Cardiac muscle cell (in vitro differentiated cells and primary cell): ENCODE measurements at places on chromosomes 2 and 18.

DNA sequence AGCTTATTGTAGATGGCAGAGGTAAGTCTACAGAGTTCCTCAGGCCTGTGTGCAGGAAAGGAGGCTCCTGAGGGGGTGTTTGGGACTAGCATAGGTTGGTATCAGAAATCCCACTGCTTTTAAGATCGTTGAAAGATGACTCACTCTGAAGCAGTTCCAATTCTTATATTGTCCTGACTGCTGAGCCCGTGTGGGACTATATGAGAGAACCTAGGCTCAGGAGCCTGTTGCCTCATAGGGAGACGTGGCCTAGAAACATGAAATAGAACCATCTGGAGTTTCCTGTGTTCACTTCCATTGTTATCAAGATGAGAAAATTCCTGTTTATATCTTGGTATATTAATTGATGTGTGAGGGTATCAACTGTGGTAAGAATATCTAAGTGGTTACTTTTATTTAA, 5.7 kb downstream of the CCT7 start:
- DNase-seq = no peak

- no peak for DNase-seq
Measured at GRCh38 chr2:181858600-181858999, 32.9 kb upstream of the ITPRID2 start.

DNA sequence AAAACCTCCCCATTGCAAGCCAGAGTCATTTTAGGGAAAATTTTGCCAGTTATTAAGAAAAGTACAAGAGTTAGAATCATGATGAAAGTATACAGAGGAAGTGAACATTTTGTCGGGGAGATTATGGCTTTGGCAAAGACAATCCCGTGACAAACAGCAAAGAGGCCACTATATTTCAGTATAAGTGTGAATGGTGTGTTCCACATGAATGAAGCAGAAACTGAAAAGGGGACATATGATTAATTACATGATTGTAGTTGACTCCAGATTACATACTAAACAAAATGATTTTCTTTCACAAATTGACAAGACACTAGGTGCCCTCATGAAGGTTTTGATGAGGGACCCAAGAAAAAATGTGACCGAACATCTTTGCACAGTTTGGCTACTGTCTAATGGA, 42.0 kb downstream of the SP140 start:
- no peak for DNase-seq

GRCh38 chr18:62555135-62555534, 32.3 kb downstream of the ZCCHC2 start:
- DNase-seq = peak; percentile 22

GRCh38 chr2:167322795-167323194, 434.5 kb downstream of the XIRP2 start:
- DNase-seq = no peak

DNA sequence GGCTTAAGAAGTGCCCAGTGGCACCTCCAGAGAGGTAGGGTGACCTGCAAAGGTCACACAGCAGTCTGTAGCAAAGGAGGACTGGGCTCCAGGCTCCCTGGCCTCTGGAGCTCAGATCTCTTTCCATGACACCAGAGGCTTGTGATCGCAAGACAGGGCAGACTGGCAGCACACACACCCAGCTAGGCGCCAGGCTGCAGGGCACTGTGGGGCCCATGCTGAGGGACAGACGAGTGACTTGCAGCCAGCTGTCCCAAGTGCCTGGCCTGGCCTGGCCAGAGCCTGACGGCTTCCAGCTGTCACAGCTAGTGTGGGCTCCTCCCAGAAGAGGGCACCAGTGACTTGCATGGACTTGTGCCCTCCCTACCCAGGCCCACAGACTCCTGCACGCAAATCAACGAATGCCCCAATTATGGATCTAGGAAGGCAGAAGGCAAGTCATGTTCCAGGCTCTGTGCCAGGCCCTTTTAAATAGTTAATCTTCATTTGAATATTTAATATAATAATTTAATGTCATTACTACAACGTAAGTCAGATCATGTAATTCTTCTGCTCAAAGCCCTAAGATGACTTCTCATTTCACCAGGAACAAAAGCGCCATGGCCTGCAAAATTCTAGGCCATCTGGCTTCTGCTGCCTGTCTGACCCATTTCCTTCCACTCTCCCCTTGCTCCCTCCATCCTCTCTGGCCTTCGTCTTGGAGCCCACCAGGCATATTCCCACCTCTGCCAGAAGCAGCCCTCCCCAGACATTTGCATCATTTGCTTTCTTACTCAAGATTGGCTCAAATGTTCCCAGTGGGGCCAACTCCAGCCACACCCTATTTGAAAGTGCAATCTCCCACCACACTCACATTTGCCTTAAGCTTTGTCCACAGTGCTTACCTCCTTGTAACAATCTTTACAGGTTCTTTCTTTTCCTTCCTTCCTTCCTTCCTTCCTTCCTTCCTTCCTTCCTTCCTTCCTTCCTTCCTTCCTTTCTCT, 3.7 kb upstream of the SPEG start:
- peak; percentile 53 for DNase-seq

- DNase-seq = no peak
Measured at GRCh38 chr2:234710066-234710465, 213.2 kb upstream of the ARL4C start.

DNA sequence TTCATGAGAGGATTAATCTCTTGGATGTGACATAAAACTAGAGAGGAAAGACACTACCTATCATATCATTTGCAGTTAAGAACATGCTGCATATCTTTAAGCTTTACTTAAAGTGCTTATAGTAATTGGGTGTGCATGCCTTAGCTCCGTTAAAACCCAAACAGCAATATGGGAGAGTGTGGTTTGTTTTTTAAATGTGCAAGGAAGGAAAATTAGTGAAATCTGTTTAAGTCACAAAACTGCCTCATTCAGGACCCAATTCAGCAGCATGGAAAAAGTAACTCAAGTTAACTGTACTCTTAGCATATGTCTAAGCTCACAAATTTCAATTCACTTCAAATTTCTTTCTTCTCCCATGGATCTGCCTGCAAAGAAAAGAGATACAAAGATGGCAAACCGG, 182.2 kb downstream of the ARHGAP15 start:
- DNase-seq = no peak

DNA sequence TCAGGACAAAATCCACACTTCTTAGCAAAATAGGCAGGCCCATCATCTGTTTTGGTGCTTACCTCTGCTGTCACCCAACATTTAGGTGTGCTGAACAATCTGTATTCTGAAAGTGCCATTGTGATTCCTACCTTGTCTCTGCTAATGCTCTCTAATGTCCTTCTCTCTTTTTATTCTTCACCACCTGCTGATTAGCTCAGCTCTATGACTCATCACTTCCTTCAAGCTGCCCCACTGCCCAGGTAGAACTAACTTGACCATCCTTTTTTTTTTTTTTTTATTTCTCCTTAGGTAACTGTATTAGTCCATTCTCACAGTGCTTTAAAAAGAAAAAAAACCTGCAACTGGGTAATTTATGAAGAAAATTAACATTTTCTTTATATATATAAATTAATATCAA, 478.7 kb upstream of the POU3F3 start:
- DNase-seq = no peak

GRCh38 chr2:202378662-202379358, 2.7 kb downstream of the BMPR2 start:
- no peak for DNase-seq

GRCh38 chr2:204152616-204153015, 216.1 kb downstream of the ICOS start:
- no peak for DNase-seq
